ENCODE measurements at places on chromosomes 13 and 19.
A peak's percentile ranks its signal among the peaks of the same experiment; 100 is the strongest.

- no peak for DNase-seq
These were observed 29.2 kb upstream of the ARGLU1 start for GRCh38 chr13:106597186-106597585.

DNA sequence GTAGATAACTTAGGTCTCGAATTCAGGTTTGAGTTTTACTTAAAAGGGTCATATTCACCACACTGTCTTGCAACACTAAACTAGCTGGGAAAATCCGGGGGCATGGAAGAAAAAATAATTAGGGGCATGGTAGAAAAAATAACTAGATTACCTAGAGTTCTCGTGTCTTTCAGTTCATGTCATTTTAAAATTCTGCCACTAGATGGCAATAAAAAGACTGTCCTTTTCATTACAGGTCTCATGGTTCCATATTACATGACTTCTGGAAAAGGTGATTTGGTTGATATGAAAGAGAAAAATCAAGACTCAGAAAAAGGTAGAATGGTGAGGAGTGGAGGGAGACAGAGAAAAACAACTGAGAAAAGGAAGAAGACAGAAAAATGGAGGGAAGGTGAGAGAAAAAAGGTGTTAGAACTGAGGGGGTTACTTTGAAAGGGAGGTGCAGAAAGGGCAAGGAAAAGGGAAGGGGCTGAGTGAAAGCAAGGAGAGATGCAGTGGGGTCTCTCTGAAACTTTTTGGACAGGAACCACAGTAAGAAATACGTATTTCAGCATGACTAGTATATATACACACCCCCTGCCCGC lies 299.0 kb downstream of the KLF12 start:
- DNase-seq = peak; percentile 65

DNA sequence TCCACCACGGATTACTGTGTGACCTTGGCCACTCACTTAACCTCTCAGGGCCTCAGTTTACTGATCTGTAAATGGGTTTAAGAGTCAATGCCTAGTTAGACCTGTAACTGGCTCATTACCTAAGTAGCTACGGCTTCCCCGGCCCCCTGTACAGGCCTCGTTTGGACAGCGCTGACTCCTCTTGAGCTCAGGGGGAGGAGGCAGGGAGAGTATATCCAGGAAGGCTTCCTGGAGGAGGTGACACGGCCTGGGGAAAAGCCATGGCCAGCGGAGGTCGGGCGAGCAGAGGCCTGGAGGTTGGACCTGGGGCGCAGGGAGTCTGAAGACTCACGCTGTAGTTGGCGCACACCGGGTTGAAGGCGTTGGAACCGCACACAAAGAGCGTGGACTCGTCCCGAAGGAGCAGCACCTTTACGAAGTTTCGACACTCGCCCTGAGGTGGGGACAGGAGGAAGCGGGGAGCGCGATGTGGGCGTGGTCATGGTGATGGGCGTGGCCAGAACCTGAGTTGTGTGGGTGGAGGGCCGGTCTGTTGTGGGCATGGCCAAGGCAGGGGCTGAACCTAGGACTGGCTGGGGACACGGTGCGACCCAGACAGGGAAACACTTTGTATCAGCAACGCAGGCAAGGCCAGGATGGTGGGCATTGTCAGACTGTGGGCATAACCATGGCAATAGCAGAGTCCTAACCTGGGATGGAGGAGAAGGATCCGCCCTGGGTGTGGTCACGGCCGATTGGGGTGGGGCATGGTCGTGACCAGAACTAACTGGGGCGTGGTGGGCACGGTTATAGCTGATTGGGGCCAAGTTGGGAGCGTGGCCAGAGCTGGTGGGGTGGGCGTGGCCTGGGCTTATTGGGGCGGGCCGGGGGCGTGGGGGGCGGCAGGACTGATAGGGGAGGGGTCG lies 3.6 kb downstream of the SEMA6B start:
- DNase-seq = no peak

GRCh38 chr19:57771417-57771816 lies 1.9 kb downstream of the ZNF586 start:
- DNase-seq = no peak
